H9 (cell line): ENCODE measurements at places on chromosomes 7 and 10.

GRCh38 chr10:62915158-62915557 is 99.0 kb upstream of the EGR2 start:
- DNase-seq = no peak

DNA sequence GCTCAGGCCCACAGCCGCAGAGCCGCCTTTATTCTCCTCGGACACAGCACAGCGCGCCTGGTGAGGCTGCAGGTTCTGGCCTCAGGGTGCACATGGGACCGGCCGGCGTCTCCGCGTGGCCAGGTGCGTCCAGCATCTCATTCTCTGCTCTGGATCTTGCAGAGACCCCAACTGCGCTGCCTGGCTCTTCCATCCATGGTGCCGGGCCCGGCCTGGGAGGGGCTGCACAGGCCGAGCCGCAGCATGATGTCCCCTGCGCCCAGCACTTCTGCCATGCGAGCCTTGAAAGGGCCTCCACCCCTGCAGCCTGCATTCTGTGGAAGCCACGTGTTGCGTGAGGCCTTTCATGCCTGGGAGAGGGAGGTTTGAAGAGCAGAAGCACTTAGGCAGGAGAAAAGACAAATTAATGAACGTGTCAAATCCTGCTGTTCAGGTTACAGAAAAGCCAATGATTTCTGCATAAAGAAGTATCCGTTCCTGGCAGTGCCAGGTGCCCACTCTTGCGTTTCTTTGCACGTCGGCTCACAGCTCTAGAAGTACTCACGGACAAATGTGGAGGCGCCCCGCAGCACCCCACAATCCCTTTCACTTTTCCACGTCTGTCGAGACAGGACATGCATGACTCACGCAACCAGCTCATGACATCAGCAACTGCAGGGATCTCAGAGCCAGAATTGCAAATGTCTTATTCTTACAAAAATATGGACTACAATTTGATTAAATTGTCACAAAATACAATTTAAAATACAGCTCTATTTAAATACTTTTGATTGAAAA is 571.4 kb downstream of the DNAJB6 start:
- peak; percentile 10 for DNase-seq

GRCh38 chr7:15099074-15099473 is 196.5 kb upstream of the DGKB start:
- DNase-seq = no peak

- no peak for DNase-seq
Measured at GRCh38 chr10:62626817-62627216, 177.7 kb upstream of the ADO start.

DNA sequence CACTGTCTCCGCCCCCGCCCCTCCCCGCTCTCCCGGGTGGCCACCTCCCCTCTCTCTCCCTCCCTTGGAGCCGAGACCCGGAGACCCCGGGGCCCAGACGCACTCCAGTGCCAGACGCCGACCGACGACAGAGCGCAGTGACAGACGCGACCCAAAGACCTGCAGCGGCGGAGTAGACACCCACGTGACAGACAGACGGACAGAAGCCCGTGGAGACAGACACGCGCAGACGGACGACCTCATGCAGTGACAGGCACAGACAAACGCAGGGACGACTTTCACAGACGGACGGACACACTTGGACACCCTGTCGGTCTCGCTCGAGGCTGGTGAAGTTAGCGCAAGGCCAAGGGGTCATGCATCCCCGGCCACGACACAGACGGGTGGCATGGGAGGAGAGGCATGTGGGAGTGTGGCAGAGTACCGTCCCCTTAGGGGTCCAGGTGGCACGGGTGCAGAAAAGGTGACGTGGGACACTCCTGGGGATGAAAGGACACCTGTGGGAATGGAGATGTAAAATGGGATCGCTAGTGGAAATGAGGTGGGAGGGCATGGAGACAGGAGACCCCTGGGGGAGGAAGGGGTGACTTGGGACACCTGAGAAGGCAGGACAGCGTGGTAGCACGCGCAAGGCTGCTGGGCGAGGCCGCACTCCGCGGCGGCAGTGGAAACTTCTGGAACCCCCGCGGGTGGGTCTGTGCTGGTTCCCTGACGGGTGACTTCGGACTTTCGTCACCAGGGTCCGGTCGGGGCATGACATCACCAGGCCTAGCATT is 456 bp upstream of the ACHE start:
- peak; percentile 73 for DNase-seq
